Activated naive CD4-positive, alpha-beta T cell (primary cell): ENCODE measurements at places on chromosomes 16 and 17.

- DNase-seq = no peak
Measured at GRCh38 chr16:27639561-27640276, 89.8 kb downstream of the KATNIP start.

DNA sequence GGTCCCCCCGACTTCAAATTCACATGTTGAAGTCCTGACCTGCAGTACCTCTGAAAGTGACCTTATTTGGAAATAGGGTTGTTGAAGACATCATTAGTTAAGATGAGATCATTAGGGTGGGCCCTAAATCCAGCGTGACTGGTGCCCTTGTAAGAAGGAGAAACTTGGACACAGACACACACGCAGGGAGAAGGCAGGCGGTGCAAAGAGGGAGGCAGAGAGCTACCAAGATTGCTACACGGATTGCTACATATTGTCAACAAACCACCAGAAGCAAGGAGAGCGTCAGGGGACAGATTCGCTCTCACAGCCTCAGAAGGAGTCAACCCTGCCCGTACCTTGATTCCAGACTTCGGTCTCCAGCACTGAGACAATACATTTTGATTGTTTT lies 6.8 kb upstream of the WBP2 start:
- no peak for DNase-seq

GRCh38 chr17:79988185-79988971 lies 47.3 kb downstream of the TBC1D16 start:
- no peak for DNase-seq

DNA sequence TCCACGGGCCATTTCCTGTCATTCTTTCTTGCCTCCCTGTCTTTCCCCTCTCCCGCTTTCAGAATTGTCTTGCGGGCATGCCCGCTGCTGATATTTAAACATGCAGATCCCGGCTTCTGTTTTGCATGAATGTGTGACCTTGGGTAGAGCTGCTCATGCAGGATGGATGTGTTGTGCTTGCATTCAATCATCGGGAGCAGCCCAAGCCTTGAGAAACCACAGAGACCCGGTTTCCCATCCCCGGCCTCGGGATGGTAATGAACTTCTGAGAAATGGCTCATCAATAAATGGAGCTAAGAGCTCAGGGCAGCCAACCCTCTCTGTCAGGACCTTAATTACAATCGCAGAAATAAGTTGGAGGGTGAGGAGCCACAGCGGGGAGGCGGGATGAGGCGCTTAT lies 303.7 kb upstream of the TNRC6C start:
- no peak for DNase-seq

DNA sequence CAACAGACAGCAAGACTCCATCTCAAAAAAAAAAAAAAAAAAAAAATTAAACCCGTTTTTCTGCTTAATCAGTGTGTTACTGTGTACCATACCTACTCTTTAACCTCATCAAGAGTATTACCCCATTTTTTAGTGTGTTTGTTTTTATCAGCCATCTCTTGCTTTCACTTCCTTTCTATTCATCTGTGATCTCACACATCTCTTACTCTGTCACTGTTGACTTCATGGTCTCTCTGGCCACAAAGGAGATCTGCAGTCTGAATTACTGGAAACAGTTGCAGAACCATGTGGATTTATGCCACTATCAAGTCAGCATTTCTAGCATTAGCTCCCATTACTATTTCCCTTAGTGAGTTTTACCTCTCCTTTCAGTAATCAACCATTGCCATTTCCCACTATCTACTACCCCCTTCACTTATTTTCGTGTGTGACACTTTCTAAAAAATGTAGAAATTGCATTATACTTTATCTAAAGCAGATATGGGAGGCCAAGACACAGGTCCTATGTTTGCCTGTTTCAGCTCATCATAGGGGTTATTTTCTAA lies 20.1 kb downstream of the NDEL1 start:
- DNase-seq = no peak

- no peak for DNase-seq
Measured at GRCh38 chr17:75225016-75225415, 19.5 kb downstream of the NUP85 start.

GRCh38 chr17:9521062-9521461 lies 54.6 kb downstream of the STX8 start:
- no peak for DNase-seq

DNA sequence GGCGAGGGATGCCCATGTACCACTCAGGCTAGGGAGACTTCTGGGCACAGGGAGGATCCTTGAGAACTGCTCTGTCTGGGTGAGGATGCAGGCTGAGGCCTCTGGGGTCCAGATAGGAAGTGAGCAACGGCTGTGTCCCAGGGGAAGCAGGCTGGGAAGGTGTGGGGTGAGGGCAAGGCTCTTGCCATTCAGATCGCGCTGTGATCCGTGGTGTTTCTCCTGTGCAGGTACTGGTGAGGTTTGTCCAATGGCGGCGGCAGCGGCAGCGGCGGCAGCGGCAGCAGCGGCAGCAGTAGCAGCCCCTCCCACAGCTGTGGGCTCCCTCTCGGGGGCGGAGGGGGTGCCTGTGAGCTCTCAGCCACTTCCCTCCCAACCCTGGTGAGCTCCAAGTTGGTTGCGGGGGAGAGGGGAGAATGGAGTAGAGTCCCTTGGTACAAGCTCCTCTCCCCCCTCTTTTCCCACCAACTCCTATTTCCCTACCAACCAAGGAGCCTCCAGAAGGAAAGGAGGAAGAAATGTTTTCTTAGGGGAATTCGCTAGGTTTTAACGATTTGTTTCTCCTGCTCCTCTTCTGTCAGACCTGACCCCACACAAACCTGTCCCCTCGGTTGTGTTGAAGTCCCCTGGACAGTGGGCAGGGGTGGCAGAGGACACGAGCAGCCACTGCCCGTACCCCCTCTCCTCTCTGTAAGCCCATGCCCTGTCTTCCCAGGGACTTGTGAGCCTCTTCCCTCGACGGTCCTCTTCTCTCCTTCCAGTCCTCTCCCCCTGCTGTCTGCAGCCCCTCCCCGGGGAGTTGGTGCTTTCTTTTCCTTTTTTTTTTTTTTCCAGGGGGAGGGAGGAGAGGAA lies 1.9 kb upstream of the PRRT2 start:
- DNase-seq = peak; percentile 16

GRCh38 chr17:57455063-57455914 lies 199.0 kb downstream of the MSI2 start:
- peak; percentile 3 for DNase-seq

DNA sequence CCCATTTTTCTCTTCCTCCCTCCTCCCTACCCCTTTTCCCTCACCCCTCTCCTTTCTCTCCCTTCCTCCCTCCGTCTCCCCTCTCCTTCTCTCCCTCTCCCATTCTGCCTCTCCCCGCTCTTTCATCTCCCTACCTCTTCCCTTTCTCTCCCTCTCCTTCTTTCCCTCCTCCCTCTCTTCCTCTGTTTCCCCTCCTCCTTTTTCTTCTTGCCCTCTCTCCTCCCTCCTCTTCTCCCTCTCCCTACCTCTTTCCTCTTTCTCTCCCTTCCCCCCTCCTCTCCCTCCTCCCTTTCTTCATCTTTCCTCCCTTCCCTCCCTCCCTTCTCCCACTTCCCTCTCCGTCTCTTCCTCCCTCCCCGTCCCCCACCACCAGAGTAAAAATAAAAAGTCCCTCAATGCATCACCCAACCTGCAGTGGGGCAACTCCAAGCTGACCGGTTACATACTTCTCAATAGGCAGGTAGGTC lies 10.4 kb downstream of the CHD9NB start:
- DNase-seq = no peak

DNA sequence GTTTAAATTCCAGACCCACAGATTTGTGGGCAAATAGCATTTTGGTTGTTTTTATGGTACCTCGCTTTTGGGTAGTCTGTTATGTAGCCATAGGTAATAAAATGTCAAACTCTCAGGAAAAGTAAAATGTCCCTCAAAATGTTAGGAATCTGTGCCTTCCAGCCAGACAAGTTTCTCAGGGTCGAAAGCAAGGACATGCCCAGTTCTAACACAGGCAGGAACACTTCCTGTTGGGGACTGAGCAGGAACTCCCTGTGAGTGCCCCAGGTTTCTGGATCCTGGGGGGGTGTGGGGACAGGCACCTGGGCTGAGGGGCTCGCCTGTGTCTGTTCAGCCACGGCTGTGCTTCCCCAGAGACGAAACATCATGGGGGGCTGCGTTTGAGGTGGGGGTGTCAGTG lies 62.3 kb downstream of the GNA13 start:
- no peak for DNase-seq

DNA sequence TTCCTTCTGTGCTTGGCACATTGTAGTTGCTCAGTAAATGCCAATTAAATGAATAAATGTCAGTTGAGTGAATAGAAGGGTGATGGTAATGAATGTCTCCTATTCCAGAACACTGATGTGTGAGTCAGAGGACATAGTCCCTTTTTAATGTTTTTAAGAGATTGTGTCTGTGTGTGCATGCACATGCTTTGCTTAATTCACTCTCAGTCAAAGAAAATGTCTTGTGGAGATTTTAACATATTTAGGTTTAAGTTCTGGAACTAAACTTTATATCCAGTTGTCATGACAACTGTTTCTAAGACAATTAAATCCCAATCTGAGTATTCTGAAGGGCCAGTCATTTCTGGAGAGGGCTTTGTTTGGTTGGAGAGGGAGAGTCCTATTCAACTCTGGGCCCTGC lies 255.3 kb upstream of the CDH11 start:
- DNase-seq = no peak

GRCh38 chr17:65387322-65387721 lies 174.1 kb downstream of the AXIN2 start:
- no peak for DNase-seq

- DNase-seq = no peak
Measured at GRCh38 chr17:48575673-48576478, 2.3 kb downstream of the HOXB4 start.

DNA sequence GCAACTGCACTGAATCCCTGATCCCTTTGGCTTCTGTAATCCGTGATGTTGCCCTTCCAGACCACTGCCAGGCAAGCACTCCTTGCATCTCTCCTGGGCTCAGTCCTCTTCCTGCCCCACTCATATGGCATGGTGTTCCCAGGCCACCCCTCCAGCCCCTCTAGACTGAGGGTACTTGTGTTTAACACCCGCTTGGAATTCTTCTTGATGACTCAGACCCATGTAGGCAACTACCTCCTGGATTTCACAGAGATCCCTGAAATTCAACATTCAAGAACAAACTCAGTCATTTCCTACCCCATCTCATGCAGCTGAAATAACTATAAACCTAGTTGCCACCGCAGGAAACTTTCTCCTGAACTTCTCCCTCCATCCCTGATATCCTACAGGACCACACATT lies 541.9 kb upstream of the CDH11 start:
- no peak for DNase-seq

DNA sequence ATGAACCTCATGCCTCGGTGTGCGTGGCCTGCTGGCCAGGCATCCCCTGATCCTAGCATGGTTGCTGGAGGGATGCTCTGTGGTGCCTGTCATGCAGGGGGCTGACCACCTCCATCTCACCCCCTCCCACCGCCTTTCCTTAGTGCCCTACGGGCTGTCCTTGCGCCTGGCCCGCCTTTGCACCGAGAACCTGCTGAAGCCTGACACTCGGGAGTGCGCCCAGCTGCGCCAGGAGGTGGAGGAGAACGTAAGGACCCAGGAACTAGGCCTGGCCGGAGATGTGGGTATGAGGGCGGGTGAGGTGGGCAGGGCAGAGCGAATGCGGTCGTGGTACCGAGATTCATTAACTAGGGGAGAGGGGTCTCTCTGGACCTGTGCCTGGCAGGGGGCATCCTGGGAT lies 19.0 kb downstream of the ITGB4 start:
- no peak for DNase-seq

GRCh38 chr17:35212668-35213067 lies 18.5 kb upstream of the SLC35G3 start:
- no peak for DNase-seq

GRCh38 chr17:39972271-39972670 lies 8.3 kb upstream of the PSMD3 start:
- DNase-seq = no peak

DNA sequence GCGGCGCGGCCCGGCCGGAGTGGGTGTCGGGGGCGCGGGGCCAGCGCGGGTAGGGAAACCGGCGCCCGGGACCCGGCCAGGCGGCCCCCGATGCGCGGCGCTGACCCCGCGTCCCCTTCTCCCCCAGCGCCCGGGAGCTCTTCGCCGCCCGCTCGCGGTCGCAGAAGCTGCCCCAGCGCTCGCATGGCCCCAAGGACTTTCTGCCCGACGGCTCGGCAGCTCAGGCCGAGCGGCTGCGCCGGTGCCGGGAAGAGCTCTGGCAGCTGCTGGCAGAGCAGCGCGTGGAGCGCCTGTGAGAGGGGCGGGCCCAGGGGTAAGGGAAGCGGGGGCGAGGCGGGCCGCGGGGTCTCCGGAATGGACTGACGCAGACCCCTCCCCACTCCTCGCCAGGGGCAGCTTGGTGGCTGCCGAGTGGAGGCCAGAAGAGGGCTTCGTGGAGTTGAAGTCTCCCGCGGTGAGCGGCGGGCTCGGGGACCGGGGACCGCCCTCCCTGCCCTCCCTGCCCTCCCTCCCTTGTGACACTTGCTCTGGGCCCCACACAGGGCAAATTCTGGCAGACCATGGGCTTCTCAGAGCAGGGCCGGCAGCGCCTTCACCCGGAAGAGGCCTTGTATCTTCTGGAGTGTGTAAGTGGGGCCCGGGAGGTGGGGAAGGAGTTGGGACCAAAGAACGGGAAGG lies 430 bp downstream of the TSEN54 start:
- no peak for DNase-seq

- DNase-seq = no peak
Measured at GRCh38 chr17:75245011-75245410, 16.4 kb downstream of the GGA3 start.

GRCh38 chr17:79829004-79829403 lies 10.2 kb downstream of the CBX4 start:
- no peak for DNase-seq

GRCh38 chr16:8894736-8895334 lies 12.7 kb downstream of the LITAFD start:
- no peak for DNase-seq

DNA sequence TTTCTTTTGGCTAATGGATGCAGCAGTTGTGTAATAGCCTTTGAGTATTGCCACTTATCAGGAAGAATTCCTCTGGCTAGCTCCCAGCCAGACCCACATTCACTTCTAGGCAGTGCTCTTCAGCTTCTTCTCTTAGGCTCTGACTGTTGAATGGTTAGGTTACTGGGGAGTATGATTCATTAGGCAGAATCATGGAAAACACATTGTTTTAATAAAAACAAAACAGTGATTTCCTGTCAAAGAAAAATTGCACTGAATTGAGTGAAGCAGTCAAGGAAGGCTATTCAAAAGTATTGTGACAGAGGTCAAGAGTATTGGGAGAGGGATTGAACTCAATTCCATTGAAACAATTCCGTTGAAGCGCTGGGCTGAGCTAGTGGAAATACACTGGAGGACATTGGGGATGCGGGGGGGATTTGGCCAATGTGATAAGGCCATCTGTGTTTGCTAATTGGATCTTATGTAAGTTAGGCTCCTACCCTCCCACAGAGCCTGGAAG lies 68.0 kb downstream of the CNTNAP4 start:
- no peak for DNase-seq

- no peak for DNase-seq
Measured at GRCh38 chr17:2034157-2034556, 4.2 kb downstream of the DPH1 start.
